NCI-H1048 (cell line): ENCODE measurements at places on chromosomes 7 and 10.

GRCh38 chr10:69323622-69324021, 45.3 kb downstream of the HK1 start:
- no peak for DNase-seq

DNA sequence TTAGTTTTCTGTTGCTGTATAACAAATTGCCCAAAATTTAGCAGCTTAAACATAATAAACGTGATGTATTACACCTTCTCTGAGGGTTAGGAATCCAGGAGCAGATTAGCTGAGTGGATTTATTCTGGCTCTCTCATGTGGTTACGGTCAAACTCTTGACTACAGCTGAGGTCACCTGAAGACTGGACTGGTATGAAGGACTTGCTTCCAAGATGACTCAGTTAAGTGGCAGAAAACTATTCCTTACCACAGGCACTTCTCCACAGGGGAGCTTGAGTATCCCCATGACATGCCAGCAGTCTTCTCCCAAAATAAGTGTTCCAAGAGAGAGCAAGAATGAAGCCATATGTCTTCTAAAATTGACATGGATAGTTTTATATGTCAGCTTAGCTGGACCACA, 957.2 kb upstream of the GHITM start:
- no peak for DNase-seq

DNA sequence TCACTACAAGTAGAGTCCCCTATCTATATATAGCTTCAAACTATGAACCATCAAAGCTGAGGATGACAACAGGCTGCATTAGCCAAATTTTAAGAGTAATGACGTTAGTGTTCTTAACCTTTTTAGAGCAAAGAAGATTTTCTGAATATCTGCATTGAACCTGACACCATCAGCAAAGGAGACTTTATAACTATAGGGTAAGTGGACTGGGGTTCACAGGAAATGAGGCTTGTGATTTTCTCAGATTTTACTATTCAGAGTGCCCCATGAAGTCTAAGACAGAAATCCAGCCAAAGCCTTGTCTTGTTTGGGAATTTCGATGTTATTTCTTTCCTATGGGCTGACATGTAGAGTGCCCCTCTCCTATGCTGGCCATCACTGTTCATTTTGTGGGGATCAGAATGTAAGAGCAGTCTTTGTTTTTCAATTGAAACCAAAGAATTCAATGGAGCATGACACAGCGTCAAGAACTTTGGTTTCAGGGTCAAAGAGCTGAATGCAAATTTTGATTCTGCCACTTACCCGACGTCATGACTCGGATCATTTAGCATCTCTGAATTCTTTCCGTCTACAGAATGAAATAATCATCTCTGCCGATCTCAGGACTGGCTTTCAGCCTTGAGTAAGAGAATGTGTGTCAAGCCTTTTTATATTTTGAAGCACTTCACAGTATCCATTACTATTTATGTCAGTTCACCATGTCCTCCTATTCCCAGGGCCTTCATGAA, 52.7 kb downstream of the DENND11 start:
- no peak for DNase-seq

DNA sequence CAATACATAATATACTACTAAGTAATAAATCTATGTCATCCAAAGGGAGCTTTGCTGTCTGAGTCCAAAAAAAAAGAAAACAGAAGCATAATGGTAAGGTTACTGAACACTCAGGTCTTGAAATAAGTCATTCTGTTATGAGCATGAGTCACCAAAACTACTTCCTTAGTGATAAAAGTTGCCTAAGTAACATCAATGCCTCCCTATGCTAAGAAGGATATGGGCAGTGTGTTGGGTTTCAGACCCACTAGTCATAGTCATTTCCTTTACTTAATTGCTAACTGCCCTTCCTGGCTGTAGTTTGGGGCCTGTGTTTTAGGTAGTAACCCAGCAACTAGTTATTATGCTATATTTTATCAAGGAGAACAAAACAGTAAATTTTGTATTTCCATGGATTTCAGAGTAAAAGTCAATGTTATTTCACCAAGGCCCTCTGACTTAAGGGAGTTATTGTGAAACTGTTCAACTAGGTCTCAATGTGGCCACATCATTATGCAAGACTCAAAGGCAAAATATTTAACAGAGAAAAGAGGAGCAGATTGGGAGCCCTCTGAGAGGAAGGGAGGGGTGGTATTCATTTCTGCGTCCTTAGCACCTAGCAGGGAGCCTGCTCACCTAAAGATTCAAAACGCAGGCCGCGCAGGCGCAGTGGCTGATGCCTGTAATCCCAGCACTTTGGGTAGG, 11.7 kb upstream of the VIM start:
- DNase-seq, result no peak

- DNase-seq, result no peak
These were observed 46.8 kb upstream of the MNX1 start for GRCh38 chr7:157056957-157057902.

- DNase-seq, result no peak
These were observed 96.5 kb downstream of the CAMK1D start for GRCh38 chr10:12445701-12446334.

DNA sequence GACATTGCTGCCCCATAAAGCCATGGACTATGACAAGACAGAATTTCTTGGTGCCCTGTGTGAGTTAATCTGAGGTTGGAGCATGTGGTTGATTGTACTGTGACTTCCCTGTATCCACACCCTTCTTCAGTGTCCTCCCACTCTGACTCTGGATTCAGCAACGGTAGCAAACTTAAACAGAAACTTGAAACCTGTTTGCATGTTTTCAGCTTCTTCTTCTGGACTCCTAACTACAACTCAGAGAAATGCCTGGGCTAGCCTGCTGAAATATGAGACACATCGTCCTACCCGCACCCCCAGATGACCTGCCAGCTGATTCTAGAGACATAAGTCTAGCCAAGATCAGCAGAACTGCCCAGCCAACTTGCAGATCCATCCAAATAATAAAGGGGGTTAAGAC, 78.4 kb downstream of the IPMK start:
- DNase-seq, result no peak

DNA sequence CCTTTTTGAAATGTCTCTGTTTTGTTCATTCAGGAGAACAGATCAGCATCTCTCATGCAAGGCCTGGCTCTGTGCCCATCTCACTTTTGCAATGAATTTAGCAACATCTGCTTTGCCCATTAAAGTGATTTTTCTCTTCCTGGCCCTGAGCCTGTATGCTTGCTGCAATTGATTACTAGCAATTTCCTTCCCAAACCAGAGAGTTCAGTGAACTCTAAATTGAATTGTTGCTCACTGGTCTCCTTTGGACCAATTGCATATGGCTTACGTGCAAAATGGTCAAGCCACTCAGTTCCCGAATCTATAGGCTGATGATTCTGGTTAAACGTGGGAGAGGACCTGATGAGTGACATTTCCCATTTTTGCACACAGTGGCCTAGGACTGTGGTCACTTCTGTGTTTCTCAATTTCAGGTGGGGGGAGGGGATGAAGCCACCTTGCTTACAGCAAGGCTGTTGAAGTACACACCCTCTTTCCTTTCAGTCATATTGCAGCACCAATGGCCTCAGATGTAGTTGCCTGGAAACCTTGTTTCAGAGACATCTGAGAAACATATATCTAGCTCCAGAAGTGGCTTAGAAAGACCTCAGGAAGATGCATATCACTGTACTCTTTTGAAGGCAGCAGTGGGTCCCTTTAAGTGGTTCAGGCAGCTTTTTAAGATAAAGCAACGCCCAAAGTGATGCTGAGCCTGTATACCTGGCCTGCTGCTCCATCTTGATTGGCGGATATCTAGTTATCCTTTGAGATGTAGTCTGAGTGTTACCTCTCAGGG, 201.4 kb downstream of the PTEN start:
- no peak for DNase-seq

GRCh38 chr7:30896783-30897637, 14.6 kb upstream of the AQP1 start:
- no peak for DNase-seq

GRCh38 chr10:128481152-128481840, 355.1 kb upstream of the MKI67 start:
- DNase-seq, result no peak

GRCh38 chr10:105149371-105149891, 508.3 kb downstream of the SORCS3 start:
- DNase-seq, result no peak

- DNase-seq, result no peak
These were observed 150.2 kb upstream of the LRRN3 start for GRCh38 chr7:110940756-110941155.

- DNase-seq, result no peak
These were observed 31.3 kb downstream of the PLXNA4 start for GRCh38 chr7:132544999-132545398.

- no peak for DNase-seq
These were observed 46.8 kb downstream of the INSYN2A start for GRCh38 chr10:127149501-127150081.

DNA sequence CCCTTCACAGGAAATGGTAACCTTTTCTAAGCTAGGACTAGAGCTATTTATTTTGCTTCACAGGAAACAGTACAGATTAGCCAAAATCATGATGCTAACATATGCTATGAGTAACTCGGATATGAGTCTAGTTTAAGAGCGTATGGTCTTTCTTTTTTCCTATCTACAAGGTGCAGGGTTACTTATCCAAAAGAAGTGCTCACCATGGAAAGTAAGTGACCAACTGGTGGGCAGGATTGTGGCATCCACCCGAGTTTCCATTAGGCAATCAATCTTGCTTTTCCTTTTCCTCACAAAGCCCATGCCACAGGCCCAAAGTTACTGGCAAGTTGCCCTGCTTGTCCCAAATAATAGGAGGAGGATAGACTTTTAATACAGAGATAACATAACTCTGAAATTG, 765.1 kb upstream of the POM121L12 start:
- no peak for DNase-seq

- no peak for DNase-seq
These were observed 34.1 kb downstream of the GBX1 start for GRCh38 chr7:151133266-151133985.

- peak; percentile 25 for DNase-seq
These were observed 9.7 kb upstream of the ZFAND2A start for GRCh38 chr7:1169409-1170368.

DNA sequence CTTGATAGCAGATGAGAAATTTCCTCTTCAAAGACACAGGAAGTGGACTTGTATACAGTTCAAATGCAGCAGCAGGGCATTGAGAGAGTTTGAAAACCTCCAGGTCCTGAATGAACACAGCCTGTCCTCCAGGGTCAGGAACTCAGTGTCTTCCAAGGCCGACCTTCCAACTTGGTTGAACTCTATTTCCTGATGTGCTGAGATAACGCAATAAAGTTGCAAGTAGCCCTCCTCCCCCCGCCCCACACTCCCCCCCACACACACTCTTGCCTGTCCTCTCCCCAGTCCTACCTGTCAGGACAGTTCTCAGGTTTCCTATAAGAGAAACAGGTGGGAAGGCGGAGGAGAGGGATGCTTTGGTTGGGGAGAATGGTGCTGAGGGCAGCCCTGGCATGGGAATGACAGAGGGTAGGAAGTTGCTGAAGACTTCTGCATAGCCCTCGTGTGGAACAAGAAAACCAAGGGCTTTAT, 90.0 kb downstream of the CCDC71L start:
- DNase-seq, result no peak

DNA sequence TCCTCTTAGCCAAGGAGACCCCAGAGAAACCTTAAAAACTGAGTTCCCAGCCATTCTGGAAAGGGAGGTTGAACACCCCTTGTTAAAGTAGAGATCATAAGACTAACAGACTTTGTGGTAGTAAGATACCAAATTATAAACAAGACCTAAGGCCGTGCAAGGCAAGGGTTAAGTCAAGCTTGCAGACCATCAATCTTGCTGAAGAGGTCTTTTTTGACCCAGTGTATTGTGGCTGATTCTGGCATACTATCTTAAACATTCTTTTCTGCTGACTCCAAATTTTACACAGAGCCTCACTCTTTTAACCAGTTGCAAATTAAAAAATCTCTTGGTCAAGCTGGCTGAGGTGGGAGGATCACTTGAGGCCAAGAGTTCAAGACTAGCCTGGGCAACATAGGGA, 1.2 kb upstream of the TBRG4 start:
- no peak for DNase-seq

- DNase-seq, result no peak
These were observed 29.1 kb downstream of the GTF2IRD1 start for GRCh38 chr7:74482629-74483401.

DNA sequence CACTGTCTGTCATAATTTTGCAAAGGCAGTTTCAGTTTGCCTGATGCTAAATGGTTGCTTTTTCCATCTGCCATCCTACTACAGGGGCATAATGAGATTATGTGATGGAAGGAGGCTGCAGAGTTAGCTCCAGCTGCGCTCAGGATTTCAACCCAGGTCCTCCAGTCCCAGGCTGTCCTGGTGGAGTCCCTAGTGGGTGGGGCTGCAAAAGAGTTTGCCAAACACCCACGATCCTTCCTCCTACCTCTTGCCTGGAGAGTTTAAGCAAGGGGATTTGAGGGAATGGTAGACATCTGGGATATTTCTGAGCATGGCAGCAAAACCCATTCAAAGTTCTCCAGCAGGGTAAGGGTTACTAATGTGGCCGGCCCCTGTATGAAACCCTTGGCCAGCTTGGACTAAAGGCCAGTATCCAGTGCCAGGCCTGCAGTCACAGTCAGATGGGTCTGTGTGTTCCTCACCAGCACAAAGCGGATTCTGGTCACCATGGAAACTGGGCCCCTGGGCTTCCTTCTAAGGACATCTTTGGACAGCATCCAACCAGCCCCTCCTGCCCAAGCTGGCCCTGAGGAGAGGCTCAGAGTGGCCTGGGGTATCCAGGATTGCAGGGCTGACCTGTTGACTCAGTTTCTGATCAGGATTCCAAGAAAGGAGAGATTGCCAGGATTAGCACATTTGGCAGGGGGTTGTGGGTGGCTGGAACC, 42.7 kb upstream of the CHST3 start:
- DNase-seq, result no peak

DNA sequence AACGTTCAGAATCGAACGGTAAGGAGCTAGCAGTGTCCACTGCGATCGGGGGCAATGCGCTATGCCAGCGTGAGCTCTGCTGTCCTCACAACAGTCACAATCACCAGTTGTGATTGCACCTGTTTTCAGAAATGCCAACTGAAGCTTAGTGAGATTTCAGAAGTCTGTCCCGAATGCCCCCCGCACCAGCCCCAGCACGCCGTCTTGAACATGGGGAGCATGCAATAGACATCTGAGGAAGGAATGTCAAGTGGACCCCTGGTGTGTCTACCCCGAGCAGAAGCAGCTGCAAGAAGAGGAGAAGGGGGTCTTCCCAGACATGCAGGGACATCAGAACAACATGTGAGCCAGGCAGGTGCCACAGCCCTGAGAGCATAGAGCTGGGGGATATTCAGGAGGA, 125.7 kb upstream of the CHST15 start:
- DNase-seq, result no peak

GRCh38 chr10:129369566-129369965, 97.5 kb upstream of the MGMT start:
- no peak for DNase-seq

GRCh38 chr7:36391436-36392198, 2.0 kb downstream of the ANLN start:
- DNase-seq, result no peak

- DNase-seq, result no peak
These were observed 164.0 kb downstream of the FANK1 start for GRCh38 chr10:126060261-126060931.

GRCh38 chr10:84540022-84540616, 211.7 kb downstream of the CCSER2 start:
- no peak for DNase-seq

DNA sequence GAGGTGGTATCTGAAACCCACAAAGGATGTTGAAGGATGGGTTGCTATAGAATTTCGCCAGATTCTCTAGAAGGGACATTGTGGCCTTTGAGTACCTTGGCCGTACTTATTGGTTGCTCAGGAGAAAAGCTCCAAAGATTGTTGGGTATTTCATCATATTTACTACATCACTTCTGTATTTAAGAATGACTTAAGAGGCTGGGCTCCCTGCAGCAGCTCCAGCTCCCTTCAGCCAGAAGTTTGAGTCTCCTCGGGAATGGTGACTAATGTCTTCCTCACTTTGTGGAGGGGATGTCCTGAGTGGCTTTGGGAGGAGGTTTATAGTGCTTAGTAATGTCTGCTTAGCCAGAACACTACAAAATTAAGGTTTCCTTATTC, 18.1 kb downstream of the MINDY4 start:
- DNase-seq, result no peak
